ENCODE measurements at places on chromosomes 16 and 17. TPM values are rescaled to one million over a fixed set of nuclear protein-coding genes. Genes with fewer than 3 reads are reported as not detected.

Gene MYH11
- total RNA-seq = 0.12 TPM

Gene RILP
- total RNA-seq = 14.0 TPM

Gene RHOT2
- 101 TPM for total RNA-seq

Gene KRTAP9-8
- not detected for total RNA-seq

Gene NATD1
- 3.7 TPM for total RNA-seq

Gene TBX2
- 6.9 TPM for total RNA-seq

Gene ZNF830
- 14.8 TPM for total RNA-seq

Gene MYBBP1A
- total RNA-seq = 102 TPM

Gene KIF2B
- total RNA-seq = not detected

Gene PYY
- total RNA-seq = not detected

Gene SMPD3
- 0.19 TPM for total RNA-seq
